ENCODE measurements at places on chromosomes 2 and 18. TPM values are rescaled to one million over a fixed set of nuclear protein-coding genes. Genes with fewer than 3 reads are reported as not detected.
A peak's percentile ranks its signal among the peaks of the same experiment; 100 is the strongest.

GRCh38 chr2:201256082-201256481 is 4.3 kb upstream of the CASP8 start:
- no peak overlapping the region for H3K27ac ChIP-seq
- DNase-seq, result peak; percentile 13
- no peak overlapping the region for H3K4me3 ChIP-seq
- H3K36me3 ChIP-seq, result no peaks in the 10 kb centered on the region

DNA sequence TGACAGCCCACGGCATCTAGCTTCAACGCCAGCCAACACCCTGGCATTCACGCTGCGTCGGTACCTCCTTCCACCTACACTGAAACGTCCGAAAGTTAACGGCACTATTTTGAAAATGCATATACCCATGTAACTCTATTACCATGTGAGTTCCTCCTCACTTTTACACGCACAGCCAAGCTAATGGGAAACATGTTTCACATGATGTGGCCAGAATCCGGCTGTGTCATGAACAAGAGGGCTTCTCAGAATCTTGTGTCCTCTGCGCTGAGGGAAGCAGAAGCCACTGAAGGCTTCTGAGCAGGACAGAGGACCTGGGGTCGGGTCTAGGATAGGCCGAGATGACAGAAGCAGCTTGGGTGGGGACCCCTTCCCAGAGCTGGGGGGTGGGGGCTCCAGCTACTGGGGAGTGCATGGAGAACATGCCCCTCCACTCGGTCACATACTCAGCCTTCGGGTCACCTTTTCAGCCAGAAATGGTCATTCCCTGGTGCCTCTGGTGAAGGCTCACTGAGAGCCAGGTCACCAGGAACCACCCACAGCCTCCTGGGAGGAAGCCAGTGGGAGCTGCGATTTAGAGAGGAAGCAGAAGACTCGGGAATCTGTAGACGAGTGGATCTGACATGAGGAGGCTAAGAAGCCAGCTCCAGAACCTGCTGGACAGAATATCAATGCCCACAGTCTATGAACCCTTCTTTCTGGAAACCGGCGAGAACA is 41.5 kb downstream of the HDAC4 start:
- no peak for DNase-seq
- no peaks in the 10 kb centered on the region for H3K27me3 ChIP-seq
- no peaks in the 10 kb centered on the region for H3K4me1 ChIP-seq

- H3K27me3 ChIP-seq, result no peaks in the 10 kb centered on the region
- peaks cover 3% of the 10 kb centered on the region for H3K4me1 ChIP-seq
- no peak overlapping the region for H3K4me3 ChIP-seq
- no peak overlapping the region for H3K27ac ChIP-seq
These were observed 72.8 kb downstream of the ZNF521 start for GRCh38 chr18:25279133-25279532.

- H3K4me3 ChIP-seq, result no peak overlapping the region
- no peak for DNase-seq
- no peak overlapping the region for H3K27ac ChIP-seq
- no peaks in the 10 kb centered on the region for H3K27me3 ChIP-seq
These were observed 97.9 kb downstream of the MREG start for GRCh38 chr2:215915441-215915840.

DNA sequence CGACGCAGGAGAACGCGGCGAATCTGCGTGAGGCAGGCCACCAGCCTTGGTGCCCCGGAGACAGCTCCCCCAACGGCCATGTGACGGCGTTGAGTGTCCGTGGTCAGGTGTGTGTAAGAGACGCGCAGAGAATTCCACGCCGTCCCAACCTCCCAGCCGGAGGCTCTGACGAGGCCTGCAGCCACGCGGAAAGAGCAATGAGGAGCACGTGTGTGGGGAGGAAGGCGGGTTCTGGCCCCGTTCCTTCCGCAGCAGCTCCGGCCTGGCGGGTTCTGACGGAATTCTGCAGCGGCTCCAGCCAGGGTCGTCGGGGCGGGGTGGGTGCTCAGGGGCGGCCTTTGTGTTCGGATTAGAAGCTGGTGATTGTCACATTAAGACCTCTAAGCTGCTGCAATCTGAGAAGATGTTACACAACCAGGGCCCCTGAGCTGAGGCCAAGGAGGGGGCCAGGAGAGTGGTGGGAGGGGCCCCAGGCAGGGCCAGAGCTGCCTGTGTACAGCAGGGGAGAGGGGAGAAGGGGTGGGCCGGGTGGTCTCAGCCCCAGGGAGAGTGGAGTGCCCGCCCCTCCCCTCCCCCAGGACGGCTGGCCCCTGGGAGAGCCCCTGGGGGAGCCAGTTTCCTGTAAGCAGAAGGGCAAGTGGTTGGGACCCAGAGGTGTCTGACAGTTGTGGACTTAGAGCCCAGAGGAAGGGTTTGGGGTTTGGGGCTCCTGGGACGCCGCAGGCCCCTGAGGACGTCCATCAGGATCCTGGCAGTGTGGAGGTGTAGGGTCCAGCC is 5.1 kb upstream of the GAL3ST2 start:
- H3K4me3 ChIP-seq, result no peak overlapping the region
- peak; percentile 75 for DNase-seq
- no peaks in the 10 kb centered on the region for H3K27me3 ChIP-seq
- H3K4me1 ChIP-seq, result peaks cover 5% of the 10 kb centered on the region
- no peaks in the 10 kb centered on the region for H3K36me3 ChIP-seq
- H3K27ac ChIP-seq, result peak overlapping the region; percentile 44

Gene LAMA1
- 164 TPM for total RNA-seq

Gene IL36G
- total RNA-seq, result not detected

Gene LBH
- 48.0 TPM for total RNA-seq

Gene RBM44
- 0.50 TPM for total RNA-seq
